Osteoblast (primary cell): ENCODE measurements at places on chromosomes 16 and 17. TPM values are rescaled to one million over a fixed set of nuclear protein-coding genes. Genes with fewer than 3 reads are reported as not detected.
A peak's percentile ranks its signal among the peaks of the same experiment; 100 is the strongest.

DNA sequence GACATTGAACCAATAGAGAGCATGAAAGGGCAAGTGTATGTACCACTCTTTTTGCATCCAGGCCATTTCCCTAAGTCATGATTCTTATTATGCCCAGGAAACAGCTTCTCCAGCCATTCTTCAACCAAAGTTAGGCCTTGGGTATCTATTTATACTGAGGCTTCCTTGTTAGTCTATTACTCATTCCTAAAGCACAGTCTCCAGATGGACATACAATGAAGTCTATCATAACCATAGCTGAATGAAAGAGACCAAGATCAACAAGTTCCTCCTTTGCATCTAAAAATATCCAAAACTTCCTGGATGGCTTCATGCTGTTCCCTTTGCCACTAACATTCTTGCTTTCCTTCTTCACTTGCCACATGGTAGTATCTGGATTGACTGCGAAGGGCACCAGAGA is 265.9 kb downstream of the CDH8 start:
- H3K4me1 ChIP-seq: no peaks in the 10 kb centered on the region
- no peak overlapping the region for H3K4me3 ChIP-seq
- DNase-seq: no peak
- H3K27ac ChIP-seq: no peak overlapping the region

DNA sequence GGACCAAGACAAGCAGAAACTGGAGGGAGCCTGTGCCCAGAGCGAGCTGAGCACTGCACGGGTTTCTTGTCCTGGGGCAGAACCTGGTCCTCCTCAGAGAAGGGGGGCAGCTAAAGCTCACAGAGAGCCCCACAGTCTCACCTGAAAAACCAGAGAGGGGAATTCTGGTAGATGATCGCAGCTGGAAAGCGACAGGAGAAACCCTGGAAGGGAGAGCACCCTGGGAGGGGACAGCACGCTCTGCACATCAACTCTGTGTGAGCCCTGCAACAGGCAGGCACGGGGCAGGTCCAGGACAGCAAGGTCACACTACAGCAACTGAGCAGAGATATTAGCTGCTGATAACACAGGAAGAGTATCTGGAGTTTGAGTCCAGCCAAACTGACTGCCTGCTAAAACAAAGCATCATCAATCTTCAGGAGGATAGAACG is 18.2 kb downstream of the ZCCHC14 start:
- H3K27ac ChIP-seq: no peak overlapping the region
- H3K4me1 ChIP-seq: peaks cover 14% of the 10 kb centered on the region
- H3K4me3 ChIP-seq: no peak overlapping the region
- DNase-seq: no peak
- no peaks in the 10 kb centered on the region for H3K27me3 ChIP-seq
- H3K36me3 ChIP-seq: no peaks in the 10 kb centered on the region

GRCh38 chr16:35572186-35572585 is 2112.8 kb downstream of the TP53TG3F start:
- H3K4me3 ChIP-seq: no peak overlapping the region
- no peak for DNase-seq
- no peaks in the 10 kb centered on the region for H3K27me3 ChIP-seq

DNA sequence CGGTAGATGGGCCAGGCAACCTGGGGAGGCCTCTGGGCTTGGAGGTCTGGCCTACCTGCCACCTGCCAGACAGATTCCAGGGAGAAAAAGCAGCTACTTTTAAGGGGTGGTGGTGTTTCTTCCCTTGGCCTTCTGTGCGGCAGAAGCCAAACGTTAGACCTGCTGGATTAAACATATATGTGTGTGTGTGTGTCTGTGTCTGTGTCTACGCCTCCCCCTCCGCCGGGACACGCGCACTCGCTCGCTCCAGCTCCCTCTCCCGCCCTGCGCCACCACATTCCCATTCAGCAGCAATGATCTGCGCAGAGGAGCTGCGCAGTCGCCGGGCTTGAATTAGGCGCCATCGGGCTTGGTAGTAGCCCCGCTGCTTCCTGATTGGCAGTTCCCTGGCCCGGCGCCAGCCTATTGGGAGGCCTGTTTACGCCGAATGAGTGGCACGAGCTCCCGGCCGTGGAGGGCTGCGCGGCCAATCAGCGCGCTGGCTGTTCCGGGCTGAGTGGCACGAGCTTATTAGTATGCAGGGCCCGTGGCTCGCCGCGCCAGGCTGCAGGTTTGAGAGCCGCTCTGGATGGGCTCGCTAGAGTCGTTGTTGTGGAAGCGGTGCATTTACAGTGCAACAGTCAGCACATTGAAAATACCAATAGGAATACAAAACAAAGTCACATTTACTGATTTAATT is at the start of gene BAHCC1:
BAHCC1 (plus strand) TSS at position 537 of the 679 bp plus-strand sequence. CDS start 4,283 bp downstream, outside the sequence.
- peak within 1 kb of the TSS; percentile 84 for H3K4me3 ChIP-seq
- peak within 1 kb of the TSS; percentile 86 for H3K27ac ChIP-seq
- no peaks in the 10 kb centered on the region for H3K36me3 ChIP-seq
- H3K27me3 ChIP-seq: no peaks in the 10 kb centered on the region
- peaks cover 30% of the 10 kb centered on the region for H3K4me1 ChIP-seq

DNA sequence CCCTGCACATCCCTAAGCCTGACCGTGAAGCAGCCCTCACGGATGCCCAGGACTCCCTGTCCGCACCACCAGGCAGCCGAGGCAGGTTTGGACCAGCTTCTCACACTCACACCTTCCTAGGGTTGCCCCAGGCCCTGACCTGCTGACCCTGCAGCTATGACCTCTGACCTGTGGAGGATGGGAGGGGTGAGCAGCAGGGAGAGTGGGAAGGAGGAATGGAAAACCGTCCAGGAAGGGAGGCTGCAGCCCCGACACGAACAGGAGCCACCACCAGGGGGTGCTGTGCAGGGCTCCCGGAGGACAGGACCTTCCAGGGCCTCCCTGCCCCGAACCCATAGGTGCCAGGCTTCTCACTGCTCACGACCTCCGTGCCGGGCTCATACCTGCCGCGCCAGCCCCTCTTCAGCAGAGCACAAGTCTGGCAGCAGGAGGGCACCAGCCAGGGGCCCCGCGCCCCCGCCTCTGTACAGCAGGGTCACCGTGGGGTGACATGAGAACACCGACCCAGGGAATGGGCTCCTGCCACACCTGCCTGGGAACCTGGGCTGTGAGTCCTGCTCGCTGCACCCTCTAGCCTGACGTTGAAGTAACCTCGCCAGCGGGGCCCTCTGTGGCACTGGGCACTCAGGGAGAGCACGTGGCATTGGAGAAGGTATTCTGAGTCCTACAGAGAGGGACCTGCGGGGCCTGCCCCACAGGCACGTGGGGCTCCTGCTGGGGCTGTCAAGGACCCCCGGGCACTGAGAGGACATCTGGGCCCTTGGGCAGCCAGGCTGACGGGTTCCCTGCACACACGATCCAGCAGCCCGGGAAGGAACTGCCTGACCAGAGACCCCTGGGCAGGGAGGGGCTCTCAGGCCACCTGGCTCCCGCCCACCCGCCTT is 37.6 kb downstream of the CTU2 start:
- H3K27me3 ChIP-seq: no peaks in the 10 kb centered on the region
- no peak overlapping the region for H3K4me3 ChIP-seq
- peaks cover 20% of the 10 kb centered on the region for H3K36me3 ChIP-seq

DNA sequence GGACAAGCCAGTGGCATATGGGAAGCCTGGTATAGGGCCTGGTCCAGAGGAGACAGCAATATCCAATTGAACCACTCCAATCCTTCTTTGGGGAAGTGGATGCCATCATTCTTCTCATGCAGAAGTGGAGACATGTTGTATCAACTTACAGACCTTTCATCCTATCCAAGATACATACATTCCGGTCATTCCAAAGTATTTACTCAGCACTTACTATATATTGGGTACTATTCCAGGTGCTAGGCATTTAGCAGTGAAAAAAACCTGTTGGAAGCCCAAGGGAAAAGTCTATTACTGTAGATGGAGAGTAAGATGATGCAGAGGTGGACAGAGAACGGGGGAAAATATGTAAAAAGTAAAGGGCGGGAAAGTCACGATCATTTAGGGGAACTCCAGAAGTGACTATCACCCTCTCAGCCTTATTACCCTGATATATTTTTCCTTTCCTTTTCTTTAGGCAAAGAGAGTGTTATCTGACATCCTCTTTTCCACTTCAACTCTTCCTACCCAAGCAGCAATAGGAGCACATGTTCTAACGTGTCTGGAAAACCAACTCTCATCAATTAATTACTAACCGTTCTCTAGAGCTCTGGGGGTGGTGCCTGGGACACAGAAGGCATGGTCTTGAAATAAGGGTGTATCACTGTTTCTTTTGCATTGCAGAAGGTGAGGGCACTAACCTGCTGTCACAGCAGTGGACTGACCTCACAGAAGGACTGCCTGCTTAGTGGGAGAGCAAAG is 210.1 kb upstream of the MAF start:
- no peaks in the 10 kb centered on the region for H3K4me1 ChIP-seq
- no peak overlapping the region for H3K4me3 ChIP-seq
- no peak overlapping the region for H3K27ac ChIP-seq
- H3K27me3 ChIP-seq: no peaks in the 10 kb centered on the region
- H3K36me3 ChIP-seq: no peaks in the 10 kb centered on the region
- DNase-seq: no peak

GRCh38 chr16:24610416-24610755 is 71.0 kb downstream of the RBBP6 start:
- H3K4me3 ChIP-seq: peak overlapping the region; percentile 63
- no peaks in the 10 kb centered on the region for H3K36me3 ChIP-seq
- DNase-seq: peak; percentile 64
- no peak overlapping the region for H3K27ac ChIP-seq
- H3K4me1 ChIP-seq: peaks cover 8% of the 10 kb centered on the region

DNA sequence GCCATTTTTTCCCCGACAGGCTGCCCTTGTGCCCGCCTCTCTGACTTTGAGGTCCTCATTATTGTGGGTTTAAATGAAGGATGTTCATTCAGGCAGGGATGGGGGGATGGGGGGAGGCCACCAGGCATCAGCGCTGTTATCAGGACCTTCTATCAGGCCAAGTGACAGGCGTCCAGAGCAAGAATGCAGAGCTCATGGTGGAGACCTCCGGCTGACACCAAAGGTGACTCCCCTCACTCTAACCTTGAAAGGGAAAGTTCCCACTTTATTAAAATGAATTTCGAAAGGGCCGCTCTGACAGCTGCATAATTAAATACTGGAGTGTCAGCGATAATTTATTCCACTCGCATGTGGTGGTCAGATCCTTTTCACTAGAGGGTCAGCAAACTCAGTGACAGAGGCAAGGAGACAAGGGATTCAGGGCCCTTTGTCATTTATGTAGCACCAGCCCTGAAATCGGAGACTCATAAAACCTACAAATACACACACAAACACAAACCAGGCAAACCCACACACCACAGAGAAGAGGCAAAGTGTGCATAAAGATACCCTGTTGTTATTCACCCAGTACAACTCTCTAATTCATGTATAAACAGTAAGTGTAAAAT is 436.0 kb downstream of the MAF start:
- no peaks in the 10 kb centered on the region for H3K27me3 ChIP-seq
- H3K27ac ChIP-seq: no peak overlapping the region
- H3K4me3 ChIP-seq: no peak overlapping the region
- no peaks in the 10 kb centered on the region for H3K4me1 ChIP-seq

DNA sequence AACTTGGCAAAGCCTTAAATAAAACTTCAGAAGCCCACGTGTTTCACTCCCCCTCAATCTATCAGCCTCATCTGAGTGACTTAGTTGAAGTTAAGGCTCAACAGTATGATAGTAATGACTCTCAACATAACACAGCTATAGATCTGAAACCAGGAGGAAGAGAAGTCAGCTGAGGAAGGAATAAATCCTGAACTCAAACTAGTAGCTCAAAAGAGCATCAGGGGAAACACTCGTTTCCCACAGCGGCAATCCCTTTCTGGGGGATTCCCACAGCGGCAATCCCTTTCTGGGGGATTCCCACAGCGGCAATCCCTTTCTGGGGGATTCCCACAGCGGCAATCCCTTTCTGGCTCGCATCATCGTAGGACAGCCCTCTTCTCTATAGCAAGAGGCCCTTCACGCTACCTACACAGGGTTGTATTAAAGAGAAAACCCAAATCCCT is 56.8 kb downstream of the ZZEF1 start:
- H3K4me1 ChIP-seq: peaks cover 8% of the 10 kb centered on the region
- peaks cover 84% of the 10 kb centered on the region for H3K36me3 ChIP-seq
- no peak overlapping the region for H3K27ac ChIP-seq
- no peak for DNase-seq

DNA sequence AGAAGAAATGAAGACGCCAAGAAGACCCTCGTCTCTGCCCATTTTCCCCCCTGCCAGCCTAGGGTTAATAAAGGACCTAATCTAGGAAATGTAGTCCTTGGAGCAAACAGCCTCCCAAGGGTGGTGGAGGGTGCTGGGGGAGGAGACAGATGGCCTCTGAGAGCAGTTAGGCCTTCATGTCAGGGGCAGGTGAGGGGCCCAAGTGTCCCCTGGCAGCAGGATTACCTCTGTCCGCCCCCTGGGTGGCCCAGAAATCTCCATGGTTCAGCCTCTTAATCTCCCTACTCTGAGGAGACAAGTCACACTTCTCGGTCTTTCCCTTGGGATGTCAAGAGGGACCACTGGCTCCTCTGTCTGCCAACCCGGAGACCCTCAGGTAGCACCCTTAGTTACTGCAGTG is 365.4 kb upstream of the TNRC6C start:
- DNase-seq: no peak
- no peak overlapping the region for H3K27ac ChIP-seq
- no peaks in the 10 kb centered on the region for H3K4me1 ChIP-seq
- peaks cover 13% of the 10 kb centered on the region for H3K27me3 ChIP-seq
- H3K4me3 ChIP-seq: no peak overlapping the region
- no peaks in the 10 kb centered on the region for H3K36me3 ChIP-seq

- no peaks in the 10 kb centered on the region for H3K27me3 ChIP-seq
- H3K4me1 ChIP-seq: peaks cover 17% of the 10 kb centered on the region
- peak; percentile 2 for DNase-seq
- peak overlapping the region; percentile 76 for H3K27ac ChIP-seq
Observed at GRCh38 chr17:42982266-42982665, 1.9 kb downstream of the RUNDC1 start.

- no peaks in the 10 kb centered on the region for H3K27me3 ChIP-seq
- H3K36me3 ChIP-seq: no peaks in the 10 kb centered on the region
- no peak for DNase-seq
- peaks cover 44% of the 10 kb centered on the region for H3K4me1 ChIP-seq
Observed at GRCh38 chr17:32159586-32160438, 17.5 kb downstream of the RHOT1 start.

DNA sequence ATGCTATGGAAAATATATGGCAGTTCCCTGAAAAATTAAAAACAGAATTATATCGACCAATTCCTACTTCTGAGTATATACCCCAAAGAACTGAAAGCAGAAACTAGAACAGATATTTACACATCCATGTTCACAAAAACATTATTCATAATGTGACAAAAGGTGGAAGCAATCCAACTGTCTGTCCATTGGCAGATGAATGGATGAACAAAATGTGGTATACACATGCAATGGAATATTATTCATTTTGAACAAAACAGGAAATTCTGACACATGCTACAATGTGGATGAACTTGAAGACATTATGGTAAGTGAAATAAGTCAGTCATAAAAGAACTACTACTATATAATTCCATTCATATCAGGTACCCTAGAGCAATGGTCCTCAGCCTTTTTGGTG is 263.5 kb upstream of the AXIN2 start:
- H3K4me3 ChIP-seq: no peak overlapping the region
- no peak for DNase-seq
- H3K4me1 ChIP-seq: no peaks in the 10 kb centered on the region
- no peak overlapping the region for H3K27ac ChIP-seq
- no peaks in the 10 kb centered on the region for H3K36me3 ChIP-seq
- H3K27me3 ChIP-seq: no peaks in the 10 kb centered on the region

The TEDC2 gene
- total RNA-seq: 3.5 and 5.1 TPM in 2 replicates

The CD300E gene
- total RNA-seq: under 0.01 TPM in 1 of 2 replicates, not detected in the other

The ADGRG1 gene
- 0.29 and 0.72 TPM in 2 replicates for total RNA-seq

The DLX3 gene
- total RNA-seq: 0.59 and 1.1 TPM in 2 replicates
